NCI-H2107 (cell line): ENCODE measurements at places on chromosomes 13 and 19.

- no peak for DNase-seq
These were observed 10.6 kb downstream of the REXO1 start for GRCh38 chr19:1837625-1838105.

DNA sequence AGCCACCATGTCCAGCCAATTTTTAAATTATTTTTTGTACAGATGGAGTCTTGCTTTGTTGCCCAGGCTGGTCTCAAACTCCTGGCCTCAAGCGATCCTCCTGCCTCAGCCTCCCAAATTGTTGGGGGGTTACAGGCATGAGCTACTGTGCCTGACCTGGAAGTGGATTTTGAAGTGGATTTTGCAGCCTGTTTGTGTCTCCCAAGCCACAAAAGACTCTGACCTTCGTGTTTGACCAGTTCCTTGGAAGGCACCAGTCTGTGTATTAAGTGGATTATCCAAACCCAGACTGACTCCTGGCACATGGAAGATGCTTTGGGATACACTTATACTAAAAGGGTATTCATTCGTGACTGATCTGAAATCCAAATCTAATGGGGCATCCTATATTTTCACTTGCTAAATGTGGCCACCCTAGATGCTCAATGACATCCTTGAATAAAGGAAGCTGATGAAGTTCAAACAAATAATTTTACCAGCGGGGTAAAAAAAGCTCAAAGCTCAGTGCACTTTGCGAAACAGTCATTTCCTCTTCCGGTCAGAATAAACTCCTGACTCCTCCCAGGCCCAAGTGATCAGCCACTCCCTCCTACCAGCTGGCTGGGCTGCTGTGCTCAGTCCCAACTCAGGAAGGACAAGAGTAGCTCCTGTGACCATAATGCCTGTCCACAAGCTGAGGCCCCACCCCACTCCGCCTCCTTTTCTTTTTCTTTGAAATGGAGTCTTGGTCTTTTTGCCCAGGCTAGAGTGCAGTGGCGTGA is 32.6 kb upstream of the GATAD2A start:
- DNase-seq = no peak

GRCh38 chr19:47232422-47233211 is 1.6 kb upstream of the BBC3 start:
- no peak for DNase-seq

DNA sequence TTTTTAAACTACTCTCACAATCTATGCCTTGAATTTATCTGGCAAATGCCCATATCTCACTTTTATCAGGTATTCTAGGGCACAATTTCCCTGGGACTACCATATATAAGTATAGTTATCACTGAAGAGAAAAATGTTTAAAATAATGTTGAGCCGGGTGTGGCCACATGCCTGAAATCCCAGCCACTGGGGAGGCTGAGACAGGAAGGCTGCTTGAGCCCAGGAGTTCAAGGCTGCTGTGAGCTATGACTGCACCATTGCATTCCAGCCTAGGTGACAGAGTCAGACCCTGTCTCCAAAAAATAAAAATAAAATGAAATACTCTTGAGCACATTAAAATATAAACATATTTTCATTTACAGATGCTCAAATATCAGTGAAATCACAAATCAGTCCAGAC is 4.1 kb downstream of the KATNAL1 start:
- DNase-seq = no peak

GRCh38 chr13:75307370-75307949 is 174.5 kb downstream of the TBC1D4 start:
- DNase-seq = no peak

DNA sequence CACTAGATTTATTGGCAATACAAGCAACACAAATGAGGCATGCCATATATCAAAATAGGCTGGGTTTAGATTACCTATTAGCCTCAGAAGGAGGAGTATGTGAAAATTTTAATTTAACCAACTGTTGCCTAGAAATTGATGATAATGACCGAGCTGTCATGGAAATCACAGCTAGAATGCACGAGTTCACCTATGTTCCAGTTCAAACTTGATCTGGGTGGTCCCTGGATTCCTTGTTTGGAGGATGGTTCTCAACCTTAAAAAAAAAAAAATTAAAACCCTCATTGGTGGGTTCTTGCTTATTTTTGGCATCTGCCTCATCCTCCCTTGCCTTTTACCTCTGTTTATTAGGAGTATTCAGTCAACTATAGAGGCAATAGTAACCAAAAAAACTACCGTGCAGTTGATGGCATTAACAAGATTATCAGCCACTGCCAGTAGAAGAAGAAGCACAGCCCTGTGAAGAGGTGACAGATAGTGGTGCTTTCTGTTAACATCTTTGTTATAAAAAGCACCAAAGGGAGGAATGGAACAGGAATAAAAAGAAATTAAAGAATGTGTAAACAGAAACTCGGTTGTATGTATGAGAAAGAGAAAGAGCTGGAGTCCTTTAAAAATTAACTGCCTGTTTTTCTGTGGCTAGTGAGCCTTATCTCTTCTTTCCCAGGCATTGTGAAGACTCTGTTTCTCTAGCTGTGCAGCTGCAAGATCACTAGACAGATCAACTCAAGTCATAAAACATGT is 106.4 kb downstream of the ZNF429 start:
- DNase-seq = no peak

DNA sequence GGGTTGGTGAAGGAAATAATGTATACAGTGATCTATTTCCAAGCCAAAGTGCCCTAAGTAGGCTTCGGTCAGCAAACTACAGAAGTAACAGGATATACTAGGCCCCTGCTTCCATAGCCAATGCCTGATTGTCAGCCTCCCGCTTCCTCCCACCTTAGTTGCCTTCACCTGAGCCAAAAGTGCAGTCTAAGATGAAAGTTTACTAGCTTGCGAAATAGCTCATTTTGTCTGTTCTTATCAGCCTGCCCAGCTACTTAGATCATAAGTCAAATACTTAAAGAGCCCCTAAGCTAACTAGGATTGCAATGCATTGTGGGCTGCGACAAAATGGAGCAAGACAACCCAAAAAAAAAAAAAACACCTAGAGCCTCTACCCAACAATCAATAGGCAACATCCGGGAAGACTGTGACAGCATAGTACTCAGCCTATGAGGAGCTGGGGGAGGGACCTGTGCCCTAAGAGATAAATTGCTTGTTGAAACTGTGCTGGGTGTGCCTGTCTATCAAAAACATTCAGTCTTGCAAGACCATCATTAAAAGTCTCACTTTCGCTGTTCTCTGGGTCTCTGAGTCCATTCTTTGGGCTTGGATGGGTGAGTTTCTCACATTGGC is 454.7 kb upstream of the TSHZ3 start:
- no peak for DNase-seq

- no peak for DNase-seq
These were observed 2.6 kb upstream of the HAUS5 start for GRCh38 chr19:35609851-35610353.

DNA sequence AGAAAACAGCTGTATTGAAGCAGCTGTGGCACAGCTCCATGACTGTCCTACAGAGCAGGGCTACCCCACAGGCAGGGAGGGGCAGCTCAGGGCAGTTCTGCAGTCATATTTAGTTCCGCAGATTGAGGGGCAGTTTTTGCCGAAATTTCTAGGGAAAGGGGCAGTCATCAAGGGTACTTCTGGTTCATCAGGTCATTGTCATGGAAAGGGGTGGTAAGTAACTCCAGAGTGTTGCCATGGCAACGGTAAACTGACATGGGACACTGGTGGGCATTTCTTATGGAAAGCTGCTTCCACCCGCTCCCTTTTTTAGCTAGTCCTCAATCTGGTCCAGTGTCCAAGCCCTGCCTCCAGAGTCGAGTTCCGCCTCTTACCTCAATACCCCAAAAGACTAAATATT is 702.8 kb downstream of the LIG4 start:
- no peak for DNase-seq

DNA sequence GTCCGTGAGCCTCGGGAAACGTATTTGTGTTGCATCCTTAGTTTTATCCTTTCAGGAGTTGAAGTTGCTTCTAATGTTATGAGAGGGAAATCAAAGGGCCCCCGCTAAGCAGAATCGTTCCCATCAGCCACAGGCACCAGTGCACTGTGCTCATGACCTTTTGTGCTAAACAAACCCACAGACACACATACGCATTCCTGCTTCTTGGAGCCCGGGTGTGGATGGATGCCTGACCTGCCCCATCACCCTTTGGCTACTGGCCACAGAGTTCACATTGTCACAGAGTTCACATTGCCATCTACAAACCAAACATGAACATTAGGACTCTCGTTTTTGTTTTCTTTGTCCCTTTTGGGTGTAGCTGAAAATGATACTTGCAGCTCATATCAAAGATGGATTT is 47.2 kb downstream of the CHST8 start:
- DNase-seq = no peak

DNA sequence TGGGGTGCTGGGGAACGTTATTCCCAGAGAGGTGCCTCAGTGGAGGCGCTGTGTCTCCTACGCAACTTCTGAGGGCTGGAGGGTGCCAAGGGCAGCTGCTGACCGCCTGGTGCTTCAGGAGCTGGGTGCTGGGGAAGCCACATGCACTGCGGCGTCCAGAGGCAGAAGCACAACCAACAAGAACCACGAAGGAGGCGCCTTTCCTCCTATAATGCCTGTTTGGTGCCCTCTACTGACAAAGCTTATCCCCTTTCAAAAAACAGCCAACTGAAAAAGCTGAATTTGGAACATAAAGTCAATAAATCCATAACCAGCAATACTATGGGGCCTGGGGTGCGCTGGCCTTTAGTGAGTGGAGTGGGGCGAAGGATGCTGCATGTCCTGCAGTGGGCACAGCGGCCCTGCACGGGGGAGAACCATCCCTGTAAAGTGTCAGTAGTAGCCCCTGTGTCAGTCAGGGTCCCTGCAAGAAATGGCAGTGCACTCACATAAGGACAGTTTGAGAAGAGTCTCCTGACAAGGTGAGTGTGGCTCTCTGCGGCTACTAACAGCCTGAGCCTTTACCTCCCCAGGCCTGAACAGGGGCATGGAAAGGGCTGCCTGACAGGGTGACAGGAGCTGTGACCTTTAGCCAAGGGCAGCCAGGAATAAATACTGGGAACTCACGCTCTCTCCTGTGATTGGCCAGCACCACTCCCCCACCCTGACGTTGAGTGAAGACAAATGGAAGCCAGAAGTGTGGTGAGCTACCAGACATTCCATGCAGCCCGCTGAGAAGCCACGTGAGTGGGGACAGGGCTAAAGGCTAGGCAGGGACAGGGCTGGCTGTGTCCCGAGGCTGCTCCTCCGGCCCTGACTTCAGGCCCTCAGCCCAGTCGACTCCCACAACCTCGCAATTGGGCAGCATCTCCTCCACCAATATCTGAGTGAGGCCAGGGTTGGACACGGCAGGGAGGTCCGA is 4.5 kb upstream of the B3GNT8 start:
- no peak for DNase-seq

DNA sequence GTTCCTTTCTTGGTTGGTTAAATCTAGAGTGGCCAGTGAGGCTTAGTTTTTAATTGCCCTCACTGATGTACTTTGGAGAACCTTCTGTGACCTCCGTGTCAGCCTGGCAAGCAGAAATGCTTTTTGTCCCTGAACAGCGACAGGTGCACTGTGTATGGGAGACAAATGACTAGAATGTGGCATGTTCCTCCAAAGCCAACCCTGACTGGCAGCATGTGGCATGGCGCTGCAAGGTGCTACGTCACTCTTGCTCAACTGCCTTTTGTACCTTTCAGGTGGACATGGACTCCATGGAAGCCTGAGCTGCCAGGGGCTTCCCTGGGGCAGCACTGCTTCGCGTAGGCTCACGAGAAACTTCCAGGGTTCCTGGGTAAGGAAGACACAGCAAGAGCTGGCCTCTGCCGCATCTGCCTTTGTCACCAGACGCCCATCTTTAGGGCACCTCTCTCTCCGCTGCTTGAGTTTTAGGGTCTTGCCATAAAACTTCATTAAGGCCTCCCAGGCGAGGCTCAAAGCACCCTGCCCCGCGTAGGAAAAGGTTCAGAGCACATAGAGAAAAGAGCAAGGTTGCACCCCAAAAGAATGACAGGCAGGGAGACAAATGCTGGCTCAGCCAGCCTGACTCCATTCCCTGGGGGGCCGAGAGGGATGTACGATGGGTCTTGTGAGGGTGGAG is 167.1 kb upstream of the SOX1 start:
- no peak for DNase-seq

GRCh38 chr13:95254339-95254738 is 46.9 kb downstream of the ABCC4 start:
- DNase-seq = no peak

DNA sequence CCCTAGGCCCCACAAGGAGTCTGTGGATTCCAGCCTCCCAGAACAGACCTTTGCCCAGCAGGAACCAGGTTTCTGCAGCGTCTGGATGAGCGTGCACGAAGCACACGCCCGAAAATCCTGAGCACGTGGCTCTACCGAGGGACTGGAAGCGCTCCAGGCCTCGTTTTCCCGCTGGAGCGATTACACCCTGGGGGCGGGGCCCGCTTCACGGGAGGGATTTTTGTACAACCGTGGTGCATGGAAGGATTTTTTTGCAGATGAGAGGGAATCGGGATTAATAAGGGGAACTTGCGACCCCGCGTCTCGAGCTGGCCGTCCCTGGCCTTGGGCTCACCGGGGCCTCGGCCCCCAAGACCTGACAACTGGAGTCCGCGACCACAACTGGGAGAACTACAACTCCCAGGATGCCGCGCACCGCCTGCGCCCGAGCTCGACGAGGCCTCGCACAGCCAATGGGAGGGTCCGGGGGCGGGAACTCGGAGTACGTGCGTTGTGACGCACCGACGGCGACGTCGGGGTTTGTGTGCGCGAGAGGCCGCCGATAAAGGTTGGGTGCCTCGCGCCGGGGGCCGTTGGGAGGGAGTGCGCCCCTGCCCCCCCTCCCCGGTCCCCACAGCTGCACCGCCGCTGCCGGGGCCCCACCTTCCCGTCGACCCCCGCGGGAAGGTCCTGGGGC is at the start of gene ZNF628:
Gene ZNF628, plus strand, starts transcription at position 518 of the 676 bp plus-strand sequence. CDS start 3,294 bp downstream, outside the sequence.
- DNase-seq = peak; percentile 94

DNA sequence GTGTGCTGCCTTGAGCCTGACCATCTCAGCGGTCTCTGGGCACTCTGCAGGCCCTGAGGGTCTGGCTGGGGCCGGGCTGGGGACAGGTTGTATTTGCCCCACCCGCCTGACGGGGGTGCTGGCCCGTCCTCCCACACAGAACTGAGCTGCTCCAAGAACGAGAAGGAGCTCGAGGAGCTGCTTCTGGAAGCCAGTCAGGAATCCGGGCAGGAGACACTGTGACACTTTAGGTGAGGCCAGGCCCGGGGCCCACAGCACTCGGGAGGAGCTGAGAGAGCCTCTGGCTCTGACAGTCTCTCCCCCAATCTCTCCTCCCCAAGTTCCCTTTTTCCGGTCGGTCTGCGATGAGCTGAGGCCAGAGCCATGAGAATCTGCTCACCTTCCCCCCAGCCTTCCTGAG is 14.5 kb downstream of the NKPD1 start:
- DNase-seq = no peak

DNA sequence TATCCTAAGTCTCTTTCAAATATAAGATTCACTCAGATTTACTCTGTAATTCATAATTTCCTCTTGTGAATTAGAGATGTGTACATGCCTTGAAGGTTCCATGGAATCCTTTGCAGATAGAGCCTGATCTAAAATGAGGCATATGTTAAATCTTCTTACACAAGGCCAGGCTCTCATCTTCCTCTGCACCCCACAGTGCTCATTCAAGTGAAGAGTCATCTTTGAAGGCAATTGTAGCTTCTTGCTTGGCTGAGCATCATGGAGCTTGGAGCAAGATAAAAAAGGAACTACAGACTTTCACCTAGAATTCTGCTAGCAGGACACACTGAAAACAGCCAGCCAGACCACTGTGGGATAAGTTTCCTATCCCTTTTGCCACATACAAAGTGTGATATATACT is 566.4 kb downstream of the PCDH9 start:
- no peak for DNase-seq
